Thymus (tissue), 14 donors: ENCODE measurements at places on chromosomes 7 and 10. TPM values are rescaled to one million over a fixed set of nuclear protein-coding genes. Genes with fewer than 3 reads are reported as not detected.

CHAT gene
- not detected for polyA plus RNA-seq

CLRN3 gene
- polyA plus RNA-seq, result 0.23 TPM

ZDHHC4 gene
- 38.2 TPM for polyA plus RNA-seq

PRSS37 gene
- polyA plus RNA-seq, result 2.6 TPM

KEL gene
- polyA plus RNA-seq, result 2.6 TPM

CUBN gene
- 1.8 TPM for polyA plus RNA-seq

CCL26 gene
- 3.1 TPM for polyA plus RNA-seq

SERPINE1 gene
- polyA plus RNA-seq, result 7.3 TPM

TLL2 gene
- polyA plus RNA-seq, result 0.23 TPM

NUPR2 gene
- polyA plus RNA-seq, result 0.75 TPM

SORCS1 gene
- 1.1 TPM for polyA plus RNA-seq

LRRC18 gene
- polyA plus RNA-seq, result 0.07 TPM

TWIST1 gene
- 1.5 TPM for polyA plus RNA-seq

KIAA1549 gene
- 0.48 TPM for polyA plus RNA-seq

SUGCT gene
- 5.5 TPM for polyA plus RNA-seq

PDE6C gene
- 0.18 TPM for polyA plus RNA-seq

GPR26 gene
- polyA plus RNA-seq, result 0.02 TPM

CEP55 gene
- polyA plus RNA-seq, result 6.4 TPM

MNX1 gene
- 0.07 TPM for polyA plus RNA-seq

HOXA10 gene
- 3.5 TPM for polyA plus RNA-seq

ZNF365 gene
- 0.73 TPM for polyA plus RNA-seq

MBLAC1 gene
- 2.0 TPM for polyA plus RNA-seq

INHBA gene
- 0.64 TPM for polyA plus RNA-seq

NME8 gene
- polyA plus RNA-seq, result 2.8 TPM

ANLN gene
- 3.1 TPM for polyA plus RNA-seq

RAPGEF5 gene
- 6.1 TPM for polyA plus RNA-seq

PDE1C gene
- 3.1 TPM for polyA plus RNA-seq

ANKRD61 gene
- 0.21 TPM for polyA plus RNA-seq

OR2A1 gene
- polyA plus RNA-seq, result 0.07 TPM

LBX1 gene
- 0.11 TPM for polyA plus RNA-seq

TDRD1 gene
- polyA plus RNA-seq, result 0.07 TPM

GGCT gene
- 85.4 TPM for polyA plus RNA-seq

IFIT1B gene
- polyA plus RNA-seq, result 0.07 TPM

TEX47 gene
- polyA plus RNA-seq, result not detected

PPP1R17 gene
- 0.27 TPM for polyA plus RNA-seq

NUDT13 gene
- 3.2 TPM for polyA plus RNA-seq

GIMAP8 gene
- polyA plus RNA-seq, result 7.9 TPM

SPACDR gene
- 2.4 TPM for polyA plus RNA-seq

RPS24 gene
- 8,229 TPM for polyA plus RNA-seq

OR9A2 gene
- polyA plus RNA-seq, result not detected

SHLD2 gene
- polyA plus RNA-seq, result 17.9 TPM

ASZ1 gene
- polyA plus RNA-seq, result 0.09 TPM

SUN3 gene
- 1.3 TPM for polyA plus RNA-seq

ZMIZ2 gene
- polyA plus RNA-seq, result 74.1 TPM

NRP1 gene
- 15.4 TPM for polyA plus RNA-seq

KLF14 gene
- 0.02 TPM for polyA plus RNA-seq

TMEM273 gene
- 19.6 TPM for polyA plus RNA-seq

TMEM120A gene
- polyA plus RNA-seq, result 48.8 TPM
